Ecto neural progenitor cell (in vitro differentiated cells): ENCODE measurements at places on chromosomes 3 and 15.

GRCh38 chr3:184761075-184761841, 49.4 kb upstream of the MAGEF1 start:
- no peak for DNase-seq

DNA sequence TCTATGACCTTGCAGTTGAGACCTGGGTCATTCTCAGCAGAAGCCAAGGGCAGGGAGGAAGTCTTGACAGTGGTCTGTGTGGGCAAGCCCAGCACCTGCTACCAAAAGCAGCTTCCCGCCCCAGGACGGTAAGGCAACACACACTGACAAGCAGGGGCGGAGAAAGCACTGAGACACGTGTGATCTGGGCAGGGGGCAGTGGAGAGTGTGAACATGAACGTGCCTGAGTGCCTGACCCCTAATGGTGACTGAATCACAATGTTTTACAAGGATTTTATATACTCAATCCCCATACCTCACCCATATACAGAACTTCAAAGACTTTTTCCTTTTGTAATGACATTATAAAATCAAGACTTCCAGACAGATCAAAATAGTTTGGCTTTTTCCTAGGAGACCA, 35.2 kb downstream of the ANP32A start:
- DNase-seq: no peak

DNA sequence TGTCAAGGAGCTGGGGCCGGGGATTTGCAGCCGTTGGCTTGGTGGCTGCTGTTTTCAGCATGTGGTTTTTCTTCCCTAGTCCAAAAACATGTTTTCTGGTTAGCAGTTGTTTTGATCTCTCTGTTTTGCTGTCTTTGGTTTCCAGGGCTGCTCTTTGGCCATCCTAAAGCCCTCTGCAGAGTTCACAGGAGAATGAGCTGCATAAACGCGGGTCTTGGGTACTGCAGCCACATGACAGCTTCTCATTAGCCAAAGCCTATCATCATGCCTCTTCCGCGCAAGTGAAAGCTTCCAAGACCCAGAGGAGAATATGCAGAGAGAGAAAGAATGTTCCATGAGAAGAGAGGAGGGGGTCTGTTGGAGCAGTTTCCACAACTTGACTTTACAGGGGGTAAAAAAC, 138.5 kb downstream of the NTRK3 start:
- no peak for DNase-seq

GRCh38 chr15:64009241-64009640, 37.0 kb downstream of the DAPK2 start:
- DNase-seq: no peak

GRCh38 chr3:71066356-71066755, 517.2 kb downstream of the FOXP1 start:
- DNase-seq: no peak

GRCh38 chr15:88680241-88681001, 41.6 kb downstream of the ISG20 start:
- no peak for DNase-seq
